ENCODE measurements at places on chromosomes 7 and 10. TPM values are rescaled to one million over a fixed set of nuclear protein-coding genes. Genes with fewer than 3 reads are reported as not detected.

The GPER1 gene
- 4.5 TPM for total RNA-seq

The TAF5 gene
- total RNA-seq, result 7.7 TPM

The TMEM139 gene
- not detected for total RNA-seq

The HOXA13 gene
- total RNA-seq, result 0.86 TPM

The GIMAP5 gene
- 0.24 TPM for total RNA-seq

The POLR2J gene
- 41.0 TPM for total RNA-seq

The NPFFR1 gene
- not detected for total RNA-seq

The GIMAP1 gene
- not detected for total RNA-seq

The DKK1 gene
- total RNA-seq, result 44.7 TPM

The CPVL gene
- total RNA-seq, result 35.4 TPM

The CAMK2B gene
- total RNA-seq, result not detected

The RPEL1 gene
- 0.06 TPM for total RNA-seq

Data from Daoy (cell line).